ENCODE measurements at places on chromosomes 7 and 10. TPM values are rescaled to one million over a fixed set of nuclear protein-coding genes. Genes with fewer than 3 reads are reported as not detected.

Gene AKR1C3
- 36.9 TPM for total RNA-seq

Gene PNLIPRP2
- total RNA-seq, result not detected

Gene NPSR1
- not detected for total RNA-seq

Gene PTN
- 0.35 TPM for total RNA-seq

Measured in airway epithelial cell (primary cell).